Activated CD4-positive, alpha-beta T cell treated with anti-CD3 and anti-CD28 coated beads, Interleukin-2, amount 50 U/mL, for 24 hours (primary cell): ENCODE measurements at places on chromosomes 12 and 14.

DNA sequence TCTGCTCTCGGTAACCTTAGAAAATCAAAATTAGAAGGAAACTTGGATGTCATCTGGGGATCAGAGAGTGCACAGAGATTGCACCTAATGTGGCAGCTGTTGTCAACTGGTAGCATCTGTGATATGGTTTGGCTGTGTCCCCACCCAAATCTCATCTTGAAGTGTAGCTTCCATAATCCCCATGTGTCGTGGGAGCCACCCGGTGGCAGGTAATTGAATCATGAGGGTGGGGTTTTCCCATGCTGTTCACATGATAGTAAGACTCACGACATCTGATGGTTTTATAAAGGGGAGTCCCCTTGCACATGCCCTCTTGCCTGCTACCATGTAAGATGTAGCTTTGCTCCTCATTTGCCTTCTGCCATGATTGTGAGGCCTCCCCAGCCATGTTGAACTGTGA is 127.7 kb upstream of the SRRM4 start:
- DNase-seq, result no peak

DNA sequence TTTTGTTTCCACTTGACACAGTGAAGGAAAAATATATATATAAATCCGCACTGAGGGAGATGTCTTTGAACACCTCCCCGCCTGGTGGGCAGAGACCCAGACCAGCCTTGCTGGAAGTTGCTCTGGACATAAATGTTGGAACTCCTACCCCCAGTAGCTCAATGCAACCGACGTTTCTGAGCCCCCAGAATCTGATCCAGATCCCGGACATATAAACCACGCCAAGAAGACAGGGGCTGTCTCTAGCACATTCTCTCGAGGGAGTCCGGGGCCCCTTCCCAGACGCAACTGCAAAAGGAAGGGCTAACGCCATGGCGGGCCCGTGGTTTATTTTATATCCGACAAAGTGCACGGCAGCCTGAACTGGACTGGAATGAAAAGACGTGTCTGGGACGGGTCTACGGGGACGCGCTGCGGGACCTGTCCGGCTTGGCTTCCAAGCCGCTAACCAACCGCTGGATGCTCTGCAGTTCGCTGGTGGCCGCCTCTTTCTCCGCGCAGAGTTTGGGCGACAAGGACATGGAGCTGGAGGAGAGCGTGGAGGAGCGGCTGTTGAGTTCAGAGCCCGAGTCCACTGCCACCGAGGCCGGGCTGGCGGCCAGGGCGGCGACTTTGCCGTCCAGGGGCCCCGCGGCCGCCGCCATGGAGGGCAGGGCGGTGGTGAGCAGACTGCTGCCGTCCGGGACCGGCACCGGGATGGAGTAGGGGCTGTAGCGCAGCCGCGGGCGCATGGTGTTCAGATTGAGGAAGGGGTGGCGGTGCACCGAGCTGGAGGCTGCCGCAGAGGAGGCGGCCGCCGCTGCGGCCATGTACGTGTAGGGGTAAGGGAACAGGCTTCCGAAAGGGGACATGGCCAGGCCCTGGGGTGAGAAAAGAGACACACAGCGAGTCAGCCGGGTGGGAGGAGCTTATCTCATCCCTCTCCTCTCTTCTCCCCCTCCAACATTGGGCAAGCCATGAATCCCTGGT is 12.2 kb downstream of the TBX3 start:
- DNase-seq, result no peak

- no peak for DNase-seq
Measured at GRCh38 chr14:66746316-66747006, 238.5 kb downstream of the GPHN start.

DNA sequence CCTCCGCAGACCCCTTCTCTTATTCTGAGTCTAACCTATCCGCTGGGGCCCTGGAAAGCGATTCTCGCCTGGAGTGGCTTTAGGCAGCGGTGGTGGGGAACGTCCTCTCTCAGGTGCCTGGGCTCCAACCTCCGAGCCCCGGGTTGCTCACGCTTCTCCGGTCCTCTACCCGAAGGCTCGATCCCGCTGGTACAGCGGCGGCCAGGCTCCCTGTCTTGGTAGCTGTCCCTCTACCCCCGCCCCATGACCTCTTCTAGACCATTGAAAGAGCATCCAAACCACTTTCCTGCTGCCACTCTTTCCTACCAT is 505 bp upstream of the HEBP1 start:
- DNase-seq, result no peak
